BE2C (cell line): ENCODE measurements at places on chromosomes 3 and 15.

- DNase-seq: no peak
Observed at GRCh38 chr3:174857301-174857700, 1.8 kb upstream of the NAALADL2 start.

- no peak for DNase-seq
Observed at GRCh38 chr3:69748503-69748902, 9.2 kb downstream of the MITF start.

GRCh38 chr15:87477026-87477425, 779.5 kb downstream of the NTRK3 start:
- no peak for DNase-seq

DNA sequence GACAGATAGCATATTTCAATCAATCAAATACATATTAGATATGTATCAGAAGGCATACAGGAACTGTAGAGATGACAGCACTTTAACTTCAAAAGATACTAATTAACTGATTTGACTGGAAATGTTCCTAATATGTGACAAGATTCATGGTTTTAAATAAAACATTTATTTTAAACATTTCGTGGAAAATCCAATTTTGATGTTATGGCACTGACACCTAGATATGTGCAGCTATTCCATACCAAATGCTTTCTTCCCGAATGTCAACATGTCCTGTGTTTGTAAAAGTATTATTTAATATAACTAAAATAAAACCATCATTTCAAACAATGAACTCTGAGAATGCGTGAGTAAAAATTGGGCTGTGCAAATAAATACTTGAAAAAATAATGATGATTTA, 1209.3 kb downstream of the NSUN3 start:
- DNase-seq: no peak

GRCh38 chr15:47293466-47294162, 423.7 kb upstream of the SEMA6D start:
- DNase-seq: no peak

DNA sequence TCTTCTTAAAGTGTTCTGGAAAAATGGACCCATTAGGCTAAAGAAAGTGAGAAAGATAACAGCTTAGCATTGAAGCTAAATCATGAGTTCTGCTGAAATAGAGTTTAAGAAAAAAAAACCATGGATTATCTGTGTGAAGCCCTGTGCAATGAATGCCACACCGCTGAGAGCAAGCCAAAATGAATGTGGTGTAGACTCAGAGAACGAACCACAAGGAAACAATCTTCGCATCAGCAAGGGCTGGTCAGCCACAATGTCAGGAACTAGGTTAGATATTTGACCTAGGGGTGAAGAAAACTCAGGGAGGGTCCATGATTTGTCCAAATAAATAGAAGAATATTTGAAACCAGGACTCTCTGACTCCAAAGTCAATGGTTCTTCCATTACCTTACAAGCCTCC, 91.4 kb upstream of the MEX3B start:
- DNase-seq: no peak

- peak; percentile 58 for DNase-seq
Observed at GRCh38 chr3:9064850-9065249, 101.6 kb upstream of the RAD18 start.

DNA sequence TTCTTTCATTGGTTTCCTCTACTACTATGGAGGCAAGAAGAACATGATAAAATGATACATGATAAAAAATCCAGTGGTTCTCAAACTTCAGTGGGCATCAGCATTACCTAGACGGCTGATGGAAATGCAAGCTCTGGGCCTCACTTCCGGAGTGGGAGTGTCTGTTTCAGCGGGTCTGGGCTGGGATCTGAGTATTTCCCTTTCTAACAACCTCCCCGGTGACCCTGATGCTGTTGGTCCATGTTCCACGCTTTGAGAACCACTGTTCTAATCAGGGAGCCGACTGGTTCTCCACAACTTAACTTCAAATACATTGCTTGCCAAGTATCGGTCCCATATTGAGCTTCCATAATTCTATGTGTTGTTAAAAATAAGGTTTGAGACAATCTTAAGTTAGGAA, 712.3 kb upstream of the LMCD1 start:
- DNase-seq: no peak

DNA sequence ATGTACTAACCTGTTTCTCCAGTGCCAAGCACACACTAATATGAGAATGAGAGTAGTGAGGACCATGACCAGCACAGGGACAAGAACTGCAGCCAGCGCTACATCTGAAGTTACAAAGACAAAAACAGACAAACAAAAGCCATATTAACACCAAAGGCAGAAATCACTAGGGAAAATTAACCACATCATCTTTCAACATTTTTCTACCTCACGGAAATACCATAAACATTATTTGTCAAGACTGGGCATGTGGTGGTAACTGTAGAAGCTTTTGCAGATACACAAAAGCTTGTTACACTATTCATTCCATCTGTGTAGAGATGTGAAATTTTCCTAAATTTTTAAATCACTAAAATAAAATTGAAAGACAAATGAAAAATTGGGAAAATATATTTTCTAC, 44.9 kb downstream of the ST3GAL6 start:
- DNase-seq: no peak

- no peak for DNase-seq
Observed at GRCh38 chr3:171791692-171792076, 18.6 kb downstream of the PLD1 start.
